WERI-Rb-1 (cell line): ENCODE measurements at places on chromosomes 5 and 9.
A peak's percentile ranks its signal among the peaks of the same experiment; 100 is the strongest.

DNA sequence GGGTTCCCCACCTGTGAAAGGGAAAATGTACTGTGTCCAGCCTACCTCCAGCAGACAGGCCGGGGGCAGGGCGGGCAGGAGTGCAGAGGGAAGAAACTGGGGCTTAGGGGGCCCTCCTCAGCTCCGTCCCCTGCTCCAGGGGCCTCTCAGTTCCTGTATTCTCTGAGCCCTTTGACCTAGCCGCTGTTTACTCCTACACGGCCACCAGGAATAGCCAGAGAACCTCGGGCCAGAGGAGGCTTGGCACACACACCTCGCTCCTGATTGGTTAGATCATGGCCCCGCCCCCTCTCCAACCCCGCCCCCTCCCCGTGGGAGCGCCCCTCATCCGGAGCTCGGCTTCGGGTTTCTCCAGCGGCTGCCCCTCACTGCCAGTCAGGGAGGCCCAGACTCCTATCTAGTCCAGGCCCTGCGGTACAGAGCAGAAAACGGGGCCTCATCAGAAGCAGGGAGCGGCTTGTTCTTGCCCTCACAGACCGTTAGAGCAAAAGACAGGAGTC lies 2.2 kb downstream of the ST6GALNAC6 start:
- peak; percentile 81 for DNase-seq

DNA sequence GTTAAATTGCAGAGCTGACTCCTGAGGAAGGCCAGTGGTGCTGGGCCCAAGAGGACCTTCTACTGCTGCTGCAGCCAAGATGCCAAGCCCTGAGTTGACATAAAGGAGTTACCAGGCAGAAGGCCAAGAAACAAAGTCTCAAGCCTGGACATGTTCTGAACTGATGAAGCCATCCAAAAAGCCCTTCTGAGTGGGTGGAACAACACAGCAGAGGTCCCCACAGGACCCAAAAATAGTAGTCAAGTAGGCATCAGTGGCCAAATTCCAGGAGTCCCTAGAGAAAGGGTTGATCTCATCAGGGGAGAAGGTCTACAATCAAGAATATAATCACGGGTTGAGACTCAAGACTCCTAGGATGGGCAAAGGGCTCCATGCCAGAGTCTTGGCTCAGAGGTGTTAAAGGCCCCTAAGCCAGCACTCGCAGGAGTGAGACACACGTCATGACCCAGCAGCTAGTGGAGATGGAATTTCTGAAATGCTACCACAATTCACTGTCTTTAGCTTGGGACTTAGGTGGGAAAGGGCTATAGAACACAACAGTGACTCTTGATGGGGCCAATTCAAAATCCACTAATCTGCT lies 119.7 kb downstream of the FANCC start:
- DNase-seq = no peak

- DNase-seq = no peak
Observed at GRCh38 chr9:106846857-106847256, 16.1 kb upstream of the ZNF462 start.

DNA sequence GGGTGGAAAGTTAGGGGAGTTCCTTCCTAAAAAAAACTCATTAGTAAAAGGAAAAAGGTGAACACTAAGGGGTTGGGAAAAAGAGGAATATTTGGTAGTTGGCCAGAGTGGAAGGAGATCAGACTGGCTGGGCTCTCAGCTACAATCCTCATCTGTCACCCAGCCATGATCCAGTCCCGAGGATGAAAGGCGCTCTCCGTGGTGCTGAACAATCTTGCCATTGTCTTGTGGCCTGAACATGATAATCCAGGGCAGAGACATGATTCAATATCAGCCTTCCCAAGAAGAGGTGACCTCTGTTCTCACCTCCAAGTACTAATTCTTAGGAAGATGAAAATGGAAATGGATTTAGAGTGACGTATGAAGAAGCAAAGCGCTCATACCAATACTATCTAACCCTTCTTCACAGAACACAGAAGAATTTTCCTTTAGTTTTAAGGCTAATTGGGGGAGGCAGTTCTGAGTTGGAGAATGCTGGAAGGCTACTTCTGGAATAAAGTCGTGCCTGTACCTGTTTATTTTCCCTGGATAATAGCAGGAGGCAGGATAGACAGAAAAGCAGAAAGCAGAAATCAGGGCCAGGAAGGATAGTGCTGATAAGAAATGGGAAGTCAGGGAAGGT lies 36.6 kb upstream of the MYORG start:
- DNase-seq = no peak

GRCh38 chr5:156667616-156668015 lies 182.5 kb upstream of the PPP1R2B start:
- DNase-seq = no peak

- no peak for DNase-seq
Observed at GRCh38 chr9:68964102-68964541, 49.8 kb downstream of the PRKACG start.

- no peak for DNase-seq
Observed at GRCh38 chr5:61351733-61352132, 19.7 kb downstream of the ZSWIM6 start.

DNA sequence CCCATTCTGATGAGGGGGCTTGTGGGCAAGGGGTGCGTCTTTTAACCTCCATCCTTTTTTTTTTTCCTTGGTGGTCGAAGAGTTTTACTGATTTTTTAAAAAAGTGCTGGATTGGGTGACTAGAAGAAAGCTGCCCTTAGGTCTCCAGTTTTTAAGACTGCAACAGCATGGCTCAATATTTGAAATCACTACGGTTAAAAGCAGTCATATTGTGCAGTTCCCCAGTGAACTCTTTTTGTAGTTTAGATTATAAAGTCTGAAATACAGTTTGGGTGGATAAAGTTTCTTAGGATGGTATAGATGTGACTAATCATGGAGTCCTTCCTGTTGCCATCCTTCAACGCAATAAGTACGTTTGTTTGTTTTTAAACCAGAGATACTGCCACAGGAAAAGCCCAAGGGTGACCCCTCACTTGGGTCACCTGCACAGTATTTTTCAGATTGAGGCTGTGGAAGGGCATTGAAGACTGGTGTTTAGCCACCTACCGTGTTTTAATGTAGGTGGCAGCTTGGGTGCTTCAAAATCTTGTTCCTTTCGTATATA lies 520 bp upstream of the DHFR start:
- DNase-seq = no peak

DNA sequence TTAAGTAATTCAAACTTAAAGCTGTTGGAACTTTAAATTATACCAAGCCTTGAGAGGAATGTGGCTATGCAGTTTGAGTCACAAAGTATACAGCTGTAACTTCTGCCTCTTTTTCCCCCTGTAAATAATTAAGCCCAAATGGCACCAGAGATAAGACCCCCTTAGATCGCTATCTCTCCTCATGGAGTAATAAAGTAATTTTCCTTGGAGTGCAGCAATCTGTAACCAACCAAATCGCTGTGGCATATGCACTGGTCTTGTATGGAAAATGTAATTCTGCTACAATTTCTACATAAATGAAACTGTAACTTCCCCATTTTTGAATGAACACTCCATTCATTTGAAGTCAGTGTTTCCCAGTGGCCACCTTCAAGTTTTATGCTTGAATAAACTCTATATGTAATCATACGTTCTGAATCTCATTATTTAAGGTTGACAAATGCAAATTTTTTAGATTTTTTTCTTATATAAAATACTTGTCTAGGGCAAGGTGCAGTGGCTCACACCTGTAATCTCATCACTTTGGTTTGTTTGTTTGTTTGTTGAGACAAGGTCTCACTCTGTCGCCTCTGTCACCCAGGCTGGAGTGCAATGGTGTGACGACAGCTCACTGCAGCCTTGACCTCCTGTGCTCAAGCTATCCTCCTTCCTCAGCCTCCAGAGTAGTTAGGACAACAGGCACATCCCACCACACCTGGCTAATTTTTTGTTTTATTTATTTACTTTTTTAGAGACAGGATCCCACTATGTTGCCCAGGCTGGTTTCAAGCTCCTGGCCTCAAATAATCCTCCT lies 12.3 kb downstream of the SUSD1 start:
- no peak for DNase-seq

- DNase-seq = peak; percentile 62
Observed at GRCh38 chr9:133377721-133378216, 1.6 kb downstream of the STKLD1 start.

- no peak for DNase-seq
Observed at GRCh38 chr5:149382517-149383220, 3.6 kb upstream of the IL17B start.
